ENCODE measurements at places on chromosomes 1 and 21. TPM values are rescaled to one million over a fixed set of nuclear protein-coding genes. Genes with fewer than 3 reads are reported as not detected.

- H3K27me3 ChIP-seq = no peaks in the 10 kb centered on the region
- peak; percentile 20 for DNase-seq
- no peaks in the 10 kb centered on the region for H3K4me1 ChIP-seq
- no peaks in the 10 kb centered on the region for H3K36me3 ChIP-seq
- H3K27ac ChIP-seq = no peak overlapping the region
These were observed 372.5 kb upstream of the ST6GALNAC5 start for GRCh38 chr1:76494807-76495206.

DNA sequence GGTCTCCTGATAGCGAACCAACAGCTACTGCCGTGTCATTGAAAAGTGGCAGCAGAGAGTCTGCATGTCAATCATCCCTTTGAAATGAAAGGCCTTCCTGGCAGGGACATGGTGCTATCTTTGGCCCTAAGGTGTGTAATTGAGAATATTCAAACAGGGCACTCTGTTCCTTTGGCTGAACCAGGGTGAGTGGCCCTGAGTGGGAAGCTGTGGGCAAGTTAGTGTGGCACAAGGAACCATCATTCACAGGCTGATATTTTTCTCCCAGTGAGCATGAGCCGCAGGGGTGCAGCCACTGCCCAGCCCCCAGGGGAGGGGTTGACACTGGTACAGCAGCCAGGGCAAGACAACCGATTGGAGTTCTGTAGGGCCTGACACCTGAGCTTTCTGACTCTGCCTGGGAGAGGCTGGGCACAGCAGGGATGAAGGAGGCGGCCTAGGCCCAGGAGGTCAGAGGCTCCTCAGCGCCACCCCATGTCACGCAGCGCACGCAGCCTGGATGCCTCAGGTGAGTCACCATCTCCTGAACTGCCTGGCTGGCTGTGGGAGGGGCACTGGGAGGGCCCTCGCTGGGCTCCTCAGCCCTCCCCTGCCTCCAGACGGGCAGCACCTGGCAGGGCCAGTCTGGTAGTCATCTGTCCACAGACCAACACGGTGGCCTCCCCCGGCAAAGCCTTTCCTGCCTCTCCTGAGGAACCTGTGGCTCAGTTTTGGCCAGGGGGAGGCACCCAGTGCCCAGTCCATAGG, 13.2 kb downstream of the QSOX1 start:
- no peak overlapping the region for H3K27ac ChIP-seq
- H3K27me3 ChIP-seq = no peaks in the 10 kb centered on the region

DNA sequence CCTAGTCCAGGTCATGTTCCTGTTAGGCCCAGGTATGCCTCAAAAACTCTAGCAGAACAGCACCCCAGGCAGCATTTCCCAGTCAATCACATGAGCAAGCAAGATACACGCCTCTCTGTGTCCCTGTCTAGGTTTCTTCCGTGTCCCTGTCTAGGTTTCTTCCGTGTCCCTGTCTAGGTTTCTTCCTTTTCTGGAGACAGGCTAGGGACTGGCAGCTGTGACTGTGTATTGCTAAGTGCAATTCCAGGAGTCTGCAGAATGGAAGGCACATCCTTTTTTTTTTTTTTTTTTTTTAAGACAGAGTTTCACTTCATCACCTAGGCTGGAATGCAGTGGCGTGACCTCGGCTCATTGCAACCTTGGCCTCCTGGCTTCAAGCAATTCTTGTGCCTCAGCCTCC, 77.6 kb downstream of the SETD4 start:
- H3K27ac ChIP-seq = no peak overlapping the region
- no peaks in the 10 kb centered on the region for H3K4me1 ChIP-seq
- H3K27me3 ChIP-seq = peaks cover 2% of the 10 kb centered on the region
- H3K4me3 ChIP-seq = no peak overlapping the region
- DNase-seq = no peak
- H3K36me3 ChIP-seq = no peaks in the 10 kb centered on the region

DNA sequence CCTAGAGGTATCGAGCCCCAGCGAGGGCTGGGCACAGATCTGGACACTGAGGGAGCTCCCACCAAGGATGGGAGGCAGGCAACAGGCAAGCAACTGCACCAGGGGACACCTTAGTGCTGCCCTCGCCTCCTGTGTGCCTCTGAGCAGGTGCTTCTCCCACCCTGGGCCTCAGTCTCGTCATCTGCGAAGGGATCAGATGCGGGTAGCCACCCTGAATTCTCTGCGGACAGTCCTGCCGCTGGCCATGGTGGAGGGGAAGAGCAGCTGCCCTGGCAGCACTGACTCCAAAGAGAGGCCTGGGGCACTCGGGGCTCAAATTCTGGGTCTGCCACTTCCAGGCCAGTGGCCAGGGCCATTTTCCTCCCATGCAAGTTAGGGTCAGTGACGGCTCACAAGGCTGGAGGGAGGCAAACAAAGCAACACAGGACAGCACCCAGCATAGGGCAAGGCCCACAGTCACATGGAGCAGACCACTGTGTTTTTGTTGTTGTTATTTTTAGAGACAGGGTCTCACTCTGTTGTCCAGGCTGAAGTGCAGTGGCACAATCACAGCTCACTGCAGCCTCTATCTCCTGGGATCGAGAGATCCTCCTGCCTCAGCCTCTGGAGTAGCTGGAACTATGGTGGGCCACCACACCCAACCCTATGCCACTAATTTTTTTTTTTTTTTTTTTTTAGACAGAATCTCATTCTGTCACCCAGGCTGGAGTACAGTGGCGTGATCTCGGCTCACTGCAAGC, 7.1 kb upstream of the SDC3 start:
- H3K27ac ChIP-seq = no peak overlapping the region
- no peaks in the 10 kb centered on the region for H3K27me3 ChIP-seq
- no peak overlapping the region for H3K4me3 ChIP-seq
- no peaks in the 10 kb centered on the region for H3K36me3 ChIP-seq

DNA sequence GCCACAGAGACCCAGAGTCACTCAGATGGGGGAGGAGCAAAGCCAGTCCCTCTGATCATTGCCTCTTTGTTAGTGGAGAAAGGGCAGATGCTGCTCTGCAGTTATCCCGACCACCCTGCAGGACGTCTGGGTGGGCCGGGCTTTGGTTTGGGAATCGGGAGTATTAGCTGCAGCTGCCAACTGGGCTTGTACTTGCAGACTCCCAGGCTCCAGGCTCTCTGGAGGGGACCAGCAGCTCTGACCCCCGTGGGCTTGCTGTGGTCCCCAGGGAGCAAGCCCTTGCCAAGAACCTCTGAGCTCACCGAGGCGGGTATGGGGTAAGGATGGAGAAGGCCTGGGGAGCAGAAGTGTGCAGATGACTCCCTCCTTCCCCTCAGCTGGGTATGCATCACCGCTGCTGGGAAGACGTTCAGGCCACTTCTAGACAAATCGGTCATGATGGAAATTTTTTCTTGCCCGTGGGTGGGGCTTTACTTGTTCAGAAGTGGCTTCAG, 21.6 kb downstream of the MAPKAPK2 start:
- H3K4me1 ChIP-seq = peaks cover 50% of the 10 kb centered on the region
- no peak overlapping the region for H3K4me3 ChIP-seq
- no peaks in the 10 kb centered on the region for H3K36me3 ChIP-seq
- peak overlapping the region; percentile 91 for H3K27ac ChIP-seq
- H3K27me3 ChIP-seq = no peaks in the 10 kb centered on the region
- peak; percentile 88 for DNase-seq

DNA sequence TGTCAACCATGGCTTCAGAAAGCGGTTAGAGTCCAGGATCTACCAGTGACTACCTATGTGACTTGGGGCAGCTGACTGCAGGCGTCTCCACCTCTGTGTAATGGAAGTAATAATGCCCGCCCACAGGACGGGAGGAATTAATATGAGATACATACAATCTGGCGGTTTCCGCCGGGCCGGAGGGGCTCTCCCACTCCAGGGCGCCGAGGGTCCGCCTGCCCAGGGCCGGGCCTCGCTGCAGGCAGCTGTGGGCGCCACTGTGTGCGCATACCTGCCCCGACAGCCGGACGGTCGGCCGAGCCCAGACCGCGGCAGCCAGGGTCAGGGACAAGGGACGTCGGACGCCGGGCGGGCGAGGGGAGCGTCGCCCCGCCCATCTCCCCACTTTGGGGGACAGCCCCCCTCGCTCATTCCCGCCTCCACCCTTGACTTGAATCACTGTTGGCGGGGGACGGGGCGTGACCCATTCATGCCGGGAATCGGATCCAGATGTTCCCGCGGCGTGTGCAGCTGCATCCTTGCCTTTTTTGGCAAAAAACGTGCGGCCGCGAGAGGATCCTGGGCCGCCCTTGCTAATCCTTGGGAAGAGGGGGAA, 6.0 kb upstream of the SF3A3 start:
- H3K4me1 ChIP-seq = peaks cover 47% of the 10 kb centered on the region
- peaks cover 23% of the 10 kb centered on the region for H3K36me3 ChIP-seq
- H3K27ac ChIP-seq = peak overlapping the region; percentile 84
- DNase-seq = peak; percentile 96
- H3K4me3 ChIP-seq = peak overlapping the region; percentile 42

- H3K4me1 ChIP-seq = no peaks in the 10 kb centered on the region
- peak; percentile 51 for DNase-seq
- H3K36me3 ChIP-seq = no peaks in the 10 kb centered on the region
- H3K27ac ChIP-seq = no peak overlapping the region
These were observed 12.1 kb upstream of the KDF1 start for GRCh38 chr1:26972390-26972789.

DNA sequence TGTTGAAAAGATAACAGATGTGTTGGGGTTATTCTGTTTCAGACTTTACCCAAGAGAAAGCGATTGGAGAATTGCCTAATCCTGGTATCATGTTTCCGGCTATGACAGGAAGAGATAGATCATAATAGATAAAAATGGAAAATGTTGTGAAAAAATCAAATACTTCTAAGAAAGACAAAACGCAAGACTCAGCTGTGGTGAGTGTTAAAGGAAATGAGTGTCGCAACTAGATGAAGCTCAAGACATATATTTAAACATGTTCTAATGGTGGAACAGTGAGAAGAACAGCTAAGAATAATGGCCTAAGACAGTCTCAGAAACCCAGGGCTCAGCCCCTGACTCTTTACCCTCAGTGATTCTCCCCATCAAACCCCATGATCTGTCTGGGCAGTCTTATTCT, 426.7 kb upstream of the RUNX1 start:
- peaks cover 22% of the 10 kb centered on the region for H3K4me1 ChIP-seq
- no peaks in the 10 kb centered on the region for H3K27me3 ChIP-seq
- peak; percentile 84 for DNase-seq
- peak overlapping the region; percentile 52 for H3K27ac ChIP-seq

- H3K27ac ChIP-seq = no peak overlapping the region
- no peaks in the 10 kb centered on the region for H3K27me3 ChIP-seq
- DNase-seq = peak; percentile 46
- H3K4me1 ChIP-seq = peaks cover 4% of the 10 kb centered on the region
- no peak overlapping the region for H3K4me3 ChIP-seq
These were observed 47.5 kb upstream of the IPO9 start for GRCh38 chr1:201781437-201781836.

DNA sequence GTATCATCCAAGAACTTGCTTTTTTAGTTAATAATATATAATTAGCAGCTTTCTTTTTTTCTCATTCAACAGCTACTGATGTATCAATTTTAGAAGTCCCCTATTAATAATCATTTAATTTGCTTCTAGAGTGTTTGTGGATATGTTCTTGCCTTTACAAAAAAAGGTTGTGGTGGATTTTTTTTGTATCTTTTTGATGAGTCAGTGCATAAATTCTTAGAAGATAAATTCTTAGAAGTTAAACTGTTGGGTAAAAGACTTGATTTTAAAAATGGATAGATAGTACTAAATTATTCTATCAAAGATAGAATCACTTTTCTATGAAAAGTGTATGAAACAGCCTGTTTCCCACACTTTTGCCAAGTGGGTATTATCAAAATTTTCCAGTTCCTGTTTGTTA, 11.9 kb downstream of the FGGY start:
- DNase-seq = no peak
- no peaks in the 10 kb centered on the region for H3K27me3 ChIP-seq
- H3K27ac ChIP-seq = no peak overlapping the region
- H3K36me3 ChIP-seq = no peaks in the 10 kb centered on the region
- H3K4me1 ChIP-seq = no peaks in the 10 kb centered on the region

- H3K27me3 ChIP-seq = no peaks in the 10 kb centered on the region
- DNase-seq = no peak
- no peaks in the 10 kb centered on the region for H3K36me3 ChIP-seq
- H3K27ac ChIP-seq = no peak overlapping the region
These were observed 84.9 kb downstream of the CNIH3 start for GRCh38 chr1:224700918-224701531.

DNA sequence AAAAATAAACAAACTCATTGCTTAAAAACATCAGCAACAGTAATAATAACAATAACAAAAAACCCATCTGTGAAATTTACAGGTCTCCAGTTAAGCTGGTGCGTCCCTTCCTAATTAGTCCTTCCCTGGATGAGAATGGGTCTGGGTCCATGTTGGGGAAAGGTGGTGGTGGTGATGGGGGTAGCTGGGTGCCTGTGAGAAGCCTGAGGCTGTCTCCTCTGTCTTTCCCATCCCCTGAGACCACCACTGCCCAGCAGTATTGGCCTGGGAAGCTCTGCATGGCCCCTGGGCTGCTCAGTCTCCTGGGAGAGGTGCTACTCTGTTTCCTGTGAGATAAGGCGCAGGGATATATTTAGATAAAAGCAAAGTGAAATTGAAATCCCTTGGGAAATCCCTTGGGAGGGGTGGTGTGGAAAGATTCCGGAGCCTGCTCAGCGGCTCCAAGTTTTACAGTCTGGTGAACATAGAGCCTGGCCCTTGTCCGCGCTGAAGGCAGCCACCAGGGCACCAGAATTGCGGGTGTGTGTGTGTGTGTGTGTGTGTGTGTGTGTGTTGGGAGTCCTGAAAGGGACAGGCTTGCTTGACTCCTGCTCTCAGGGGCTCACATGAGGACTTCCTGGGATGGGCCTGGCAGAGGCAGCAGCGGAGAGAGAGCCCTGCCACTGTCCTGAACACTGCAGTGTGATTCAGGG, 150.2 kb downstream of the FOXD2 start:
- DNase-seq = no peak
- H3K4me1 ChIP-seq = no peaks in the 10 kb centered on the region
- no peaks in the 10 kb centered on the region for H3K36me3 ChIP-seq
- no peak overlapping the region for H3K27ac ChIP-seq

- no peak overlapping the region for H3K27ac ChIP-seq
- H3K4me3 ChIP-seq = no peak overlapping the region
- H3K36me3 ChIP-seq = no peaks in the 10 kb centered on the region
- no peaks in the 10 kb centered on the region for H3K27me3 ChIP-seq
- DNase-seq = no peak
These were observed 21.6 kb upstream of the GPR137B start for GRCh38 chr1:236120721-236121153.

GRCh38 chr1:18875107-18875795, 15.8 kb upstream of the TAS1R2 start:
- no peak overlapping the region for H3K27ac ChIP-seq
- no peaks in the 10 kb centered on the region for H3K36me3 ChIP-seq
- H3K27me3 ChIP-seq = no peaks in the 10 kb centered on the region
- no peak overlapping the region for H3K4me3 ChIP-seq

DNA sequence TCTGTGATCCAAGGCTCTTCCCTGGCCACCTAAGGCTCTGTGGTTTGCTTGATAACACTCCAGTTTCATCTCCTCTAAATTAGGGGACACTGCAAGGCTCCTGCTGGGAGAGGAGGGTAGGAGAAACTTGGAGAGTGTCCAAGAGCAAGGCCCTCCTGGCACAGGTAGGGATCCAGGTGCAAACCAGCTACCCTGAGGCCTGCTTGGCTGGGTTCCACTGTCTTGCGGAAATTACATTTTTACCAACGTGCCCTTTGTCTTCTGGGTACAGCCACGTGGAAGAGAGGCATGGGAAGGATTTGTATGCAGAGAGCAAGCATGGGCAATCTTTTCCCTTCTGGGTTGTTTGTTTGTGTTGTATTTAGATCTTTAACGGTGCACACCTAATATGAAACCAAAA, 132.5 kb downstream of the PRDM2 start:
- no peak overlapping the region for H3K4me3 ChIP-seq
- H3K27me3 ChIP-seq = no peaks in the 10 kb centered on the region
- no peaks in the 10 kb centered on the region for H3K36me3 ChIP-seq

OR2L8 gene
- not detected for total RNA-seq

SGIP1 gene
- total RNA-seq = 11.0 TPM

TRNP1 gene
- 10.8 TPM for total RNA-seq

SEC22B gene
- 53.2 TPM for total RNA-seq

GBP5 gene
- total RNA-seq = under 0.01 TPM

VWA5B1 gene
- not detected for total RNA-seq

Measured in fibroblast of lung (primary cell).